Activated naive CD4-positive, alpha-beta T cell (primary cell): ENCODE measurements at places on chromosomes 3 and 15.

- no peak for DNase-seq
Observed at GRCh38 chr3:53776494-53777101, 69.6 kb downstream of the CHDH start.

DNA sequence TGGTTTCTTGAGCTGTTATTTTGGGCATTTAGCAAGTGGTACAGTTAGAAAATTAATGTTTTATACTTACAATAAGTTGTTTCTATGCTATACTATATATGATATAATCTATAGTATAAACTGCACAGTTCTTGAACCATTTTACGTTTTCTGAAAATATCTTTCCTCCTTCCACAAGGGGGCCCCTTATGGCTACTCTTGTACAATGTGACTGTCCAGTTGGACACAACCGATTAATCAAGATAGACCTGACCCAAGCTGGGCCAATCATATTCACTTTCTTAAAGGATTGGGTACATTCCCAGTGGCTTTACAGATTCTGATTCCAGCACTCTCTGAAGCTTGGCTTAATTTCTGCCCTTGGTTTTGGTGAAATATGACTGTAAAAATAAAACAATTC lies 953.4 kb downstream of the AGBL1 start:
- DNase-seq, result no peak

DNA sequence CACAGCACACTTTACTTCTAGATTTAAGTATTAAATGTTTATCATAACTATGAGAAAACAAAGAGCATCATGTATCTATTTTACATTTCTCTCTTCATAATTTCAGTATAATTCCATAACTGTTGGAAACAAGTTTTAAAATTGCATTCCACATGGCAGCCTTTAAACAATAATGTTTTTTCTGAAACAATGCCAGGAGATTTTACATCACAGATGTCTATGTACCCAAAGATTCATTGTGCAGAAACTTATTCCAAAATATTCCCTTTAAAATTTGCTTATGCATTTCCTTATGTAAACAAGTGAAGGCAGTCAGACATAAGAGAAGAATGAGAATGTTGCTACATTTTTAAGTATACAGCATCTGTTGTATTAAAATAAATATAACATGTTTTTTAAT lies 324.9 kb upstream of the COL8A1 start:
- no peak for DNase-seq

DNA sequence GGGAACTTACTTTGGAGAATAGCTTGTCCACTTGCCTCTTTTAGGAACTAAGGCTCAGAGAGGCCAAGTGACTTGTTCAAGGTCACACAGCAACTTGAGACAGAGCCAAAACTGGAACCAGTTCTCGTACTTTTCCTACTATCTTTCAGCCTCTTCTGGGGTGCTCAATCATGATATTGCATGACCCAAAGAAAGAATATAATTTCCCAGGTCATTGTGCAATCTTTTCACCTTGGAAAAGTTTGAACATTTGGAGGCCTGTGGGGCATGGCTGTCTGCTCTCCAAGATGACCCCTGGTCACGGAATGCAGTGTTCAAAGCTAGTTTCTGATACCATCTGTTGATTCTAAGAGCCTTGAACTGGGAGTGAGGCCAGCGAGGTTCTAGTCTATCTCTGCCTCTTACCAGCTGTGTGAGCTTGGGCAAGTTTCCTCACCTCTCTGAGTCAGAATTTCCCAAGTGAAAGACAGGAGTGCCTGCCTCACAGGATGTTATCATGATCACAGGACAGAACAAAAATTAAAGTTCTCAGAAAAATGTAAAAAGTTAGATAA lies 89.7 kb downstream of the BDH1 start:
- DNase-seq, result no peak
